ENCODE measurements at places on chromosomes 1 and 21. TPM values are rescaled to one million over a fixed set of nuclear protein-coding genes. Genes with fewer than 3 reads are reported as not detected.

The TXLNA gene
- 51.0 TPM for total RNA-seq

The CFH gene
- not detected for total RNA-seq

The SPRR2F gene
- not detected for total RNA-seq

The ARMH1 gene
- total RNA-seq: 3.6 TPM

DNA sequence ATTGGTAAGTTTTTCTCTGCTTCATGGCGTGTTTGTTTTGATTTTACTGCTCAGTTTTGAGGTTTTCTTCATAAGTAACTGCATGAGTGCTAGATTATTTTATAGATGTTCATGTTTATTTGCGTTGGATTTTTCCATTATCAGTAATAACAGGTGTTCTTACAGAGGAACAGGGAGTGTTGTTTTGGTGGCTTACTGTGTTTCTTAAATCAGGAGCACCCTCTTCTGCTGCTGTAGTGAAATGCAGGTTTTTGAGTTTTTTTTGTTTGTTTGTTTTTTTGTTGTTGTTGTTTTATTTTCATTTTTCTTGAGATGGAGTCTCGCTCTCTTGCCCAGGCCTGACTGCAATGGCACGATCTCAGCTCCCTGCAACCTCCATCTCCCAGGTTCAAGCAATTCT is 32.6 kb downstream of the CTBS start:
- peak; percentile 9 for DNase-seq

DNA sequence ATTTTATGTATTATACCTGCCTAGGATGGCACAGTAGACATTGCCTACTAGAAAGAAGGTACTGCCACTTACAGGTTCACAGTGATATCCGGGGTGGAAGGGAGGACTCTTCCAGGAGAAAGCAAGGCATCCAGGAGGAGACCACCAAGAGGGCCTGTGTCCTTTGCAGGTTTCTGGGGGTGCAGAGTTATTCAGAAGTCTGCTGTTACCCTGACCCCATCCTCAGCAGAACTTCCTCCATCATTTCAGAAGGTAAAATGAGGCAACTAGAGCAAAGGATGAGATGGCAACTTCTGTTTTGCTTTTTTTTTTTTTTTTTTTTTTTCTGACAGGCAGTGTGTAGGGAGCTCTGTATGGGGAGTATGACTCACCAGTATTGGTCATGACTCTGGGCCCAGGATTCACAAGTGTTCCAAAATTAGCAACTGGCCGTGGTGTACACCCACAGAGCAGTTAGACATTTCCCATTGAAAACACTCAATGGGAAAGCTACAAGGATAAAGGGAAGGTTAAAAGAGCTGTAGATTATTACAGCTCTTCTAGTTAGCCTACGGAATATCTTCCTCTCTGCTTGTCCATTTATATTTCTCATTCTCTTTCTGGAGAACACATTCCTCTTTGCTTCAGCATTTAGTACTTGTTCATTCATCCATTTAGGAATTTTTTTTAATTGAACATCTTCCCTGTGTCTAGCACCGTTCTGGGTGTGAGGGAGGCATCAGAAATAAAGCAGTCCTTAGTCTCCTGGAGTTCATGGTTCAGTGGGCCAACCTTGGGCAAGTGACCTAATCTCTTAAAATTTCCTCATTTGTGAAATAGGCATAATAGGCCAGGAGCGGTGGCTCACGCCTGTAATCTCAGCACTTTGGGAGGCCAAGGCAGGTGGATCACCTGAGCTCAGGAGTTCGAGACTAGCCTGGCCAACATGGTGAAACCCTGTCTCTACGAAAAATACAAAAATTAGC is 50.5 kb upstream of the PPP2R5A start:
- DNase-seq: no peak

GRCh38 chr1:170685166-170685565 is 21.2 kb downstream of the PRRX1 start:
- no peak for DNase-seq

DNA sequence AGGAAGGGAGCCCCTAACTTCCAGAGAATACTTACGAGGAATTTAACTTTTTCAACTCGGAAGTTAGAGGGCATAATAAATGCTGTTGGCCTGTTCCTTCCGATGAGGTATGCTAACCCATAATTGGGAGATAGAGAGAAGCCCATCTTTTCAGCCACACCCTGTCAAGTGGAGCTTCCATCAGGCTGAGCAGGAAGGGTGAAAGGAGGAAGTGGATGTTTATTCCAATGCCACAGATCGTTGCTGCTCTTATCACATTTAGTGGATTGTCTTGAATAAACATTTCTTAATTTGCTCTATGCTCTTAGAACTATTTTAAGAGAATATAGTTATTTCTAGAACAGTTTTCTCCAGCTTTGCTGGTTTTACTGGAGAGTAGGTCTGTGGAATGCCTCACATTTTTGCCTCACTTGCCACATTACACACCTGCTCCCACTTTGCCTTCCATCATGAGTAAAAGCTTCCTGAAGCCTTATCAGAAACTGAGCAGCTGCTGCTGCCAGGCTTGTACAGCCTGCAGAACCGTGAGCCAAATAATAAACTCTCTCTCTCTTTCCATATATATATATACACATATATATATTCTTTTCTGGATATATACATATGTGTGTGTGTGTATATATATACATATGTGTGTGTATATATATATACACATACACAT is 60.0 kb upstream of the RGS21 start:
- no peak for DNase-seq

GRCh38 chr1:211752951-211753486 is 77.5 kb downstream of the LPGAT1 start:
- DNase-seq: no peak

GRCh38 chr1:55623311-55623710 is 408.1 kb upstream of the USP24 start:
- no peak for DNase-seq

DNA sequence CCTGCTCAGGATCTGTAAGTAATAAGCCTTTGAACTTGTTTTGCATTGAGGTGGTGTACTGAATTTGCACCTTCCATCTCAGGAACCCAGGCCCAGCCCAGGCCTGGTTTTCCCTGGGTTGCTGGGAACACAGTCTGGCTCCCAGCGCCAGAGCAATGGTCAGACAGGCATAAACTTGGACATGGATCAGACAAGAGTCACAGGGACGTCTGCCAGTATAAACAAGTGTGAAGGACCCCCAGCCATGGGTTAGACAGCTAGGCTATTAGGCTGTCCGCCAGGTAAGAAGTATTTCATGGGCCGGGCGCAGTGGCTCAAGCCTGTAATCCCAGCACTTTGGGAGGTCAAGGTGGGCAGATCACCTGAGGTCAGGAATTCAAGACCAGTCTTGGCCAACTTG is 5.5 kb downstream of the IFNLR1 start:
- no peak for DNase-seq

Measured in neural progenitor cell (in vitro differentiated cells).